ENCODE measurements at places on chromosomes 5 and 9.

DNA sequence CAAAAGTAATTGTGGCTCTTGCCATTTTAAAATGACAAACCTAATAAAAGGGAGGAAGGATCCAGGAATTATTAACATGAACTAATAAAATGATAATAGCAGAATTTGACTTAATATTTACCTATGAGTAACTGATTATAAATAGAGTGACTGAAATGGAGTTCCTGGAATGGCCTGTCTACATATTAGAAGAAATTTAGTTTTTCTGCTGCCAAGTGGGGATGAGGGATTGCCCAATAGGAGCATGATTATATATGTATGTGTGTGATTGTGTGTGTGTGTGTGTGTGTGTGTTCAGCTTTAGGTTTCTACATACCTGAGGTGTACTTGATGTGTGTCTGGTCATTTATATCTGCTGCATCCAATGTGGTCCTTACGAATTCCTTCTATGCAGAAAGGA is 36.6 kb upstream of the ITGA1 start:
- DNase-seq, result no peak

- peak; percentile 78 for DNase-seq
Measured at GRCh38 chr5:671459-672328, 21.5 kb downstream of the TPPP start.

DNA sequence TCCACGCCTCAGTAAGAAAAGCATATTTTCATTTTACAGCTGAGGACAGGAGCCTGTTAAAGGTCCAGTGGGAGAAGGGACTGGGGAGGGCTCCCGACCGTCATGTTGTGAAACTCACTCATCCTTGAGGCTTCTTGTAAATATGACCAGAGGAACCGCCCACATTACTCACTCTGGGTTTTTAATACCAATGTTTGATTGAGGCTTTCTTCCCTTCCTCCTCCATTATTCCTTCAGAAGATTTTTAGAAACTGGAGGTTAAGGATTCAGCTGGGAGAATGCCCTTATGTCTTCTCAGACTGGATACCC is 61.4 kb upstream of the GLRX start:
- DNase-seq, result no peak

GRCh38 chr5:179201986-179202385 is 141.8 kb downstream of the ZNF354C start:
- DNase-seq, result no peak

GRCh38 chr5:121325930-121326329 is 525.8 kb upstream of the FTMT start:
- no peak for DNase-seq

DNA sequence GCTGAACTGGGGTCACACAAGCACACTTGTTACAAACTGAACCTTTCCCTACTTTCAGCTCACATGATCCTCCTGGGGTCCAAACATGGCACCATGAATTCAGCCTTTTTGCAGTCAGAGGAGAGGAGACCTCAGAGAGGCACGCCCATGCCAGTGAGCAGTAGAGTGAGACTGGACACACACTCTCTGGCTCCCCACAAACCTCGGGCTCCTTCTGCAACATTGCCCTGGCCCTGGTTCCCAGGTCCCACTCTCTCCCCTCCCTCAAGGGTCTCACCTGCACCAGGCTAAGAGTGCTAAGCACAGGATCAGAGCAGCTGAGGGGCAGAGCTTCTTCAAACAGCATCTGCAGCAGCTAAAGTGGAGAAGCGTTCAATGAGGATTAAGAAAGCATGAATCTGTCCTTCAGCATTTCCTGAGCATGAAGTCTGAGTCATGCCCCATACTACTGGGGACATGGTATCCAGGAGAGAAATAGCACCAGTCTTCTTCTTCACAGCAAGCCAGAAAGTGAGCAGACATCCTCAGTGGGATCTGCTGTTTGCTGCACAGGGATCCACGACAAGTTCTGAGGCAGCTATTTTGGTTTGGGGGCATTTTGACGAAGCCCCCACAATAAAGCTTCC is 27.2 kb downstream of the SLC35A4 start:
- DNase-seq, result no peak

DNA sequence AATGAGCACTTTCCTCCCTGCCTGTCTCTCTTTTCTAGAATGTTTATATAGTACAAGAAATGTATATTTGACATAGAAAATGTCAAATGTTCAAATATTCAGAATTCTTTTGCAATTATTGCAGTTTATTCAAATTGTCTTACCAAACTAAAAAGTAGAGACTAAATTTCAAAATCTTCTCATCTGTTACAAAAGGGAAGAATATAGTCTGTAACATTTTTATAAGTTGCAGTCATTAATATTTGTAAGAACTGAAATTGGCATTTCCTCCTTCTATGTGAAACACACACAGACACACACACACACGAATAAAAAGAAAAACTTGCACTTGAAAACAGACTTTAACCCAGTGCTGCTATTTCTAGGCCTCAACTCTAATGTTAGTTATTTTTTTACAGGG is 56.4 kb downstream of the NR3C1 start:
- no peak for DNase-seq

DNA sequence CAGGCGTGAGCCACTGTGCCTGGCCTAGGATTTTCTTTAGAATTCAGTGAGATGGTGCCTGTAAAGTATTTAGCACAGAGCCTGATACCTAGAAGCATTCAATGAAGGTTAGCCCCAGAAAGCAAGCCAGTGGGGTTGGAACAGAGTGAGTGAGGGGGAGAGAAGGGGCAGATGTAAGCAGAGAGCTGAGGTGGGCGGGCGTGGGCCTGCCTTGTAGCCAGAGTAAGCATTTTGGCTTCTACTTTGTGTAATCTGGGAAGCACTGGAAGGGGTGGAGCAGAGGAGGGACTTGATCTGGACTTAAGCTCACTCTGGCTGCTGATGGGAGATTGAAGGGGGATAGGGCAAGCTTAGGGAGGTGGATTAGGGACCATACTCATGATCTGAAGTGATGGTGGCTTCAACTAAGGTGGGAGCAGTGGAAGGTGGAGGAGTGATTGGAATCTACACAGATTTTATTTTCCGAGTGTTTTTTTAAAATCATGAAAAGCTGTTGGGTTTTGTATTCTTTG is 2.6 kb downstream of the EXOSC2 start:
- DNase-seq, result no peak

- DNase-seq, result no peak
Measured at GRCh38 chr5:18397371-18397770, 763.1 kb downstream of the TAF11L14 start.

GRCh38 chr9:108663422-108663821 is 192.4 kb downstream of the ACTL7B start:
- DNase-seq, result no peak

GRCh38 chr5:141611289-141611688 is 7.5 kb downstream of the DIAPH1 start:
- no peak for DNase-seq

- DNase-seq, result peak; percentile 78
Measured at GRCh38 chr5:135441350-135441831, 5.8 kb downstream of the DCANP1 start.

DNA sequence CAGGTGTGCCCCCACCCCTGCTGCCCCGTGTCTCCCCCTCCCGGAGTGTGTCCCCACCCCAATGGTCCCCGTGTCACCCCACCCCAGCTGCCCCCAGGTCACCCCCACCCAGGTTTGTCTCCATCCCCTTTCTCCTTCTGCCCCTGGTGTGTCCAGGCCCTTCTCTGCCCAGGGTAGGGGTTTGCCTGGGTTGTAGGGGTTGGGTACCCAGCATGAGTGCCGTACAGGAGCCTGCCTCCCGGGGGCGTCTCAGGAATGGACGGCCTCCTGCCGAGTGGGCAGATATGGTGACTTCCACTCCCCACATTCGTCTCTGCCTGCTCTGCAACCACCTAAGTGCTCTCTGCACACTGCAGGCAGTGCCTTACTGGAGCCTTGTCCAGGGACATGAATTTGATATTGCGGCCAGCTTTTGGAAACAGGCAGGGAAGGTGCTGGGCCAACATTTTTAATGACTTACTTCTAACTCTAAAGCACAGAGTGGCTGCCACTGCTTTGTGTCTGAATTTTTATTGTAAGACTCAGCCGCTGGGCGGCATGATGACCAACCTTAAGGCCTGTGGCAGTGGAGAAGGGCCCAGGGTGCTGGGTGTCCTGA is 6.7 kb downstream of the LRRC14B start:
- DNase-seq, result no peak

DNA sequence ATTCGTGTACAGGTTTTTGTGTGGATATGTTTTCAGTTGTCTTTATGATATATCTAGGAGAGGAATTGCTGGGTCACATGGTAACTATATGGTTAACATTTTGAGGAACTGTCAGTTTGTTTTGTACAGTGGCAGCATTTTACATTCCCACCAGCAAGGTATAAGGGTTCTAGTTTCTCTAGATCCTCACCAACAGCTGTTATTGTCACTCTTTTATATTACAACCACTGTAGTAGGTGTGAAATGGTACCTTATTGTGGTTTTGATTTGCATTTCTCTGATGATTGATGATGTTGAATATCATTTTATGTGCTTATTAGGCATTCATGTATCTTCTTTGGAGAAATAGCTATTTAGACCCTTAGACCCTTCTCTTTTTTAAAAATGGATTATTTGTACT is 82.9 kb downstream of the CCDC171 start:
- DNase-seq, result no peak

DNA sequence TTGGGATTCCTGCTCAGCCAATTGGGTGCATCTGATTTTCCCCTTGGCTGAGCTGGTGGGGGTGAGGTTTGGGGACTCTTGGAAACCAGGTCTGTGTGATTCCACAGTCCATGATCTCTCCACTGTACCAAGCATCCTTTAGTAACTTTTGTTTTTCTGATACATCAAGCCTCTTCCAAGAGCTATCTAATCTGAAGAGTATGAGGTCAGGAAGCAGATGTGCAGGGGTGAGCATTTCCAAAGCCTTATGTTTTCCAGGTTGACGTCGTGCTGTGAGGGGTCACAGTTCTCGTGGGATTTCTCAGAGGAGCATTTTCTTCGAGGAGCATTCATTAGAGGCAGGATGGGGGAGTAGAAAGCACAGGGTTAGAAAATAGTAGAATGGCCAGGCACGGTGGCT is 95.3 kb downstream of the KLF4 start:
- DNase-seq, result no peak

DNA sequence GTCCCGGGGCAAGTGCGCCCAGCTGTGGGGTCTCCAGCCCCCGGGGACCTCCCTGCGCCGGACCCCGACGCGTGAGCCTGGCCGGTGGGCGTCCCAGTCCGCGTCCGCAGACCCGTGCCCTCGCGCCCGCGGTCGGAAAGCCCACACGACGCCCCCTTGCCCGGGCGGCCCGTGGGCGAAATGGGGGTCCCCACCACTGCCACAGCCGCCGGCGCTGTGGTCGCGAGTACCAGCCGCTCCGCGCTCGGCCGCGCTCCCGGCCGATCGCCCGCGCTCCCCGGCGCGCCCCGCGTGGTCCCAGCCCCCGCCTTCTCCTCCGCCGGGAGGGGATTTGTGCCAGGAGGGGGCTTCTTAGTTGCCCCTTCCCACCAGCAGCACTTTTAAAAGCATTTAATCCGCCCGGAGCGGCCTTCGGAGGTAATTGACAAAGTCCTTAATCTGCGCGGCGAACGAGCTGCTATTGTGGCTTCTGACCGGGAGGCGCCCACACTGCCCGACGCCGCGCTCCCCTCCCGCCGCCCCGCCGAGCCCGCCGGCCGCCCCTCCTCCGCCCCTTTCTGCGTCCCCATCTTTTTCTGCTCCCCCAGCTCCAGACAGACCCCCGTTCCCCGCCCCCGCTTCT is 469 bp upstream of the FIBCD1 start:
- no peak for DNase-seq

GRCh38 chr9:71826279-71826678 is 58.0 kb upstream of the CEMIP2 start:
- DNase-seq, result no peak

GRCh38 chr5:31809050-31809870 is 170.3 kb downstream of the PDZD2 start:
- DNase-seq, result peak; percentile 83

DNA sequence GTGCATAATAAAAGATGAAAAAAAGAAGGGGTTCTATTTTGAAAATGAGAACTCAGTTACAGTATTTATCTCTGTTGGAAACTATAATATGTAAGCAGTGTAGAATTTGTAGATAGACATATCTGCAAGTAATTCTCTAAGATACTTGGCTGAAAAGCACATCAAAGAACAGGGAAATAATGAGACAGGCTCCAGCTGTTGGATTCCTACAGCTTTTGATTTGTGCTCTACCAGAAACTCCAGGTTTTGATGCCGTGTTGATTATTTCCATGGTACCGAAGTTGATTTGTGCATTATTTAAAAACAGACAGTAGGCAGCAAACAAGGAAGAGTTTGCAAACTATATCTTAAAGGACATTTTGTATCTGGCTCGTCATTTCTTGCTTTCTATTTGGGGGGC is 2098.7 kb upstream of the WWC1 start:
- no peak for DNase-seq

DNA sequence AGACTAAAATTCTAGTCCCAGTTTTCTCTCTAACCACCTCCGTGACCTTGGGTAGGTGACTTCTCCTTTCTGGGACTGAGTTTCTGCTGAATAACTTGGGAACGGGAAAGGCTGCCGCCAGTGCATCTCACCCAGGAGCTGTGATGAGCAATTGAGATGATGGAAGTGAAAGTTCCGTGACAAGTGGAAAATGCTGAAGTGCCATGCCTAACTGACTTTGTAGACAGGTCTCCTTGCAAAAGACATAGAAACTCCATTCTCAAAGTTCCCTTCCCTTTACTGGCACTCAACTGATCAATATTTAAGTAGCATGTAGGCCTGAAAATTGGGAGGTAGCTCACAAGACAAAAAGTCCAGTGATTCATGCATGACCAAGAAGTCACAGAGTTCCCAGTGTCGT is 6.3 kb upstream of the ADAM19 start:
- DNase-seq, result no peak

DNA sequence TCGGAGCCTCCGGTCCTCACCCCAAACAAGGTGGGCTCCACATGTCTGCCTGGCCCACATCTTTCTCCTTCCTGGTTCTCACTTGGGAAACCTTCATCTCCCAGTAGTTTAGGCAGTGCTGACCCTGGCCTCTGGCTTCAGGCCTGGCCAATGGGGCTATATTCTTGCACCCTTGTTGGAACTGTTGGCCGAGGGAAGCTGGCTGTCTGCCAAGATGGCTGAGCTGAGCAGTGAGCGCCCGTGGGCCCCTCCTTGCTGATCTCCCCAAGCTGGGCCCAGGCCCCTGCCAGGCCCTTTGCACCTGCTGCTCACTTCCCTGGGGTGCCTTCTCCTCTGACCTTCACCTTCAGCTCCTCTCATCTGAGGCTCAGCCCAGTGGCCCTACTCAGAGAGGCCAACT is 31.3 kb downstream of the TSPAN17 start:
- no peak for DNase-seq

DNA sequence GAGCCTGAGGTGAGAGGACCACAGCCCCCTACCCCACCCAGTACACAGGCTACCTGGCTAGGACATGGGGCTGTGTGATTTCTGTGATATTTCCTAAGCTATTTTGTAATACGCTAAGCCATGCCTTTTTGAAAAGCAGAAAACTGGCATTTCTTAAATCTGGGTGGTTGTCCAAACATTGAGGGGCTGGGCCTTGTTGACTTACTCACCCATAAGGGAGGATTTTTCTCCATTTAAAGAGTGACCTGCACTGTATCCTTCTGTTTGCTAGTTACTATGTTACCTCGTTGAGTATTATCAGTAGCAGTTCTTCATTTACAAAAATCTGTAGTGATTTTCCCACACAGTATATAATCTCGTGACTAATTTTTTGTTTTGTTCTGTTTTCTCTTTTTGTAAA is 117.5 kb upstream of the OTULINL start:
- no peak for DNase-seq
